ENCODE measurements at places on chromosomes 16 and 17.

- DNase-seq, result no peak
These were observed 71.8 kb downstream of the PRKCA start for GRCh38 chr17:66373944-66374817.

DNA sequence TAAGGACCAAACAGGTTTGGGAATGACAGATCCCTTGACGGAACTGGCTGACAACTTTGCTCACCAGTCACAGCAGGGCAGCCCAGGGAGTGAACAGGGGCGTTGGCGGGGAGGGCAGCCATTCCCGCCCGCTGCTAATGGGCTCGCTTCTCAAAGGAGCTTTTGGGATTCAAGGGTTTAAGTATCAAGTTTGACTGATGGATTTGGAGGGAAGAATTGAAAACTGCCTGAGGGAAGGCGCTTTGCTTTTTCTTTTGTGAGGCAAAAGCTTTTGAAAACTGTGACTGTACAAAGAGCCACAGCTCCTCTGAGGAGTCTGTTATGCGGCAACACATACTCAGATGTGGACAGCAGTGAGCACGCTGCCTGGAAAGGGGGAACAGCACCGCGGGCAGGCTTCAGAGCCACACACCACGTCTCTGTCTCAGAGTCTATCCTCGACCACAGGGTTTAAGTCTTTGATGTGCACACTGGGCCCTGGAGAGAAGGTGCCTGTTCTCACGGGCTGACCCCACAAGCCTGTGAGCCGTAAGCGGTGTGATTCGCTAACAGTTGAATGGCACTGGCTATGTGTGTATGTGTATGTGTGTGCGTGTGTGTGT, 79.9 kb upstream of the HSBP1 start:
- DNase-seq, result no peak

DNA sequence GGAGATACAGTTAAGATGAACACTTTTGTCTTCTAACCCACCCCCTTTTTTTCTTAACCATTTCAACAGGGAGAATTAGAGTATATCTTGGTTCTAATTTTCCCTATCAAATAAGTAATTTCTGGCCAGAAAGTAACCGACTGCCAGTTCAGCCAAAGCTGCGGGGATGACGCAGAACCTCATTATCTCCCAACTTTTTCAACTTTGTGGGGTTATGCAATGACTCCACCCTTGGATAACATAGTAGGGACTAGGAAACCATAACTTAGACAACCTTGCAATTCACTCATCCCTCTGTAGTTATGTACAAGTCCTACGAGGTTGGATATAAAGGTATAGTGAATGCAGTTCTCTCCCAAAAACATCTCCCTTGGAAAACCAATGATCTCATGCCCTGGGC, 184.0 kb downstream of the ZNF18 start:
- DNase-seq, result no peak

GRCh38 chr17:11928436-11928835, 68.8 kb downstream of the ZNF18 start:
- DNase-seq, result no peak

DNA sequence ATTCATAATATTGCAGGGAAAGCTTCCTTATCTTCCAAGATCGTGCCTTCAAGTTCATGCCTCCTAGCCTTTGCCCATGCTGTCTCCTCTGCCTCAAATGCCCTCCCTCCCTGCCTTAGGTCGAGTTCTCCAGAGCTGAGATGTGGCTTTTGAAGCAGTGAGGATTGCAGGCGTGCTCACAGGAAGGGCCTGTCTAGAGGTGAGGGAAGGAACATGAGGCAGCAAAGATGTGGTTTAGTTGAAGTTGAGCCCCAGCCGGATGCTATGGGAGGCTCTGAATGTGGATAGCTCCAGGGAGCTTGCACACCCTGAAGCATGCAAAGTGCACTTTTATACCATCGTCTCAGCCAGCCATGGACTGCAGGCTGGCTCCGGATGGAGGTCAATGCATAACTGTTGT, 754.6 kb upstream of the EEF2KMT start:
- no peak for DNase-seq

DNA sequence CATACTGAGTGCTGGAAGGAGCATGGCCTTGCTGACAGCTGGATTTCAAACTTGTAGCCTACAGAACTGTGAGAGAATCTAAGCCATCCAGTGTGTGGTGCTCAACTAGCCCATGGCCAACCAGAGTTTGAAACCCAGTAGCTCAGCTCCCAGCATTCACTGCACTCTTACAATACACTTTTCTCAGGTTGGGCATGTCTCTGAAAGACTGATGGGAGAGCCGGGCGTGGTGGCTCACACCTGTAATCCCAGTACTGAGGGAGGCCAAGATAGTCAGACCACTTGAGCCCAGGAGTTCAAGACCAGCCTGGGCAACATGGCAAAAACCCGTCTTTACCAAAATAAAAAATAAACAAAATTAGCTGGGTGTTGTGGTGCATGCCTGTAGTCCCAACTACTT, 3.8 kb downstream of the CPNE2 start:
- DNase-seq, result no peak

DNA sequence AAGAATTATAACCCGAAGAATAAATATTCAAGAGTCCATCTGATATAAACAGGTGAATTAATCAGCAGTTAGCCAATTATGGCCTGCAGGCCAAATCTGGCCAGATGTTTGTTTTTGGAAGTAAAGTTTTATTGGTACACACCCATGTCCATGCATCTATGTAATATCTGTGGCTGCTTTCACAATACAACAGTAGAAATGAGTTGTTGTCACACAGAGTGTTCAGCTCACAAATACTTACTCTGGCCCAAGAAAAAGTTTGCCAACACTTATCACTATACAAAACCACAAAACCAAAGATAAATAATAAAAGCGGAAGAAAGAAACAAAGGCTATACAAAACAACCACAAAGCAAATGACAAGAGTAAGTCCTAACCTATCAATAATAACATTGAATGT, 109.4 kb downstream of the CDYL2 start:
- DNase-seq, result no peak

DNA sequence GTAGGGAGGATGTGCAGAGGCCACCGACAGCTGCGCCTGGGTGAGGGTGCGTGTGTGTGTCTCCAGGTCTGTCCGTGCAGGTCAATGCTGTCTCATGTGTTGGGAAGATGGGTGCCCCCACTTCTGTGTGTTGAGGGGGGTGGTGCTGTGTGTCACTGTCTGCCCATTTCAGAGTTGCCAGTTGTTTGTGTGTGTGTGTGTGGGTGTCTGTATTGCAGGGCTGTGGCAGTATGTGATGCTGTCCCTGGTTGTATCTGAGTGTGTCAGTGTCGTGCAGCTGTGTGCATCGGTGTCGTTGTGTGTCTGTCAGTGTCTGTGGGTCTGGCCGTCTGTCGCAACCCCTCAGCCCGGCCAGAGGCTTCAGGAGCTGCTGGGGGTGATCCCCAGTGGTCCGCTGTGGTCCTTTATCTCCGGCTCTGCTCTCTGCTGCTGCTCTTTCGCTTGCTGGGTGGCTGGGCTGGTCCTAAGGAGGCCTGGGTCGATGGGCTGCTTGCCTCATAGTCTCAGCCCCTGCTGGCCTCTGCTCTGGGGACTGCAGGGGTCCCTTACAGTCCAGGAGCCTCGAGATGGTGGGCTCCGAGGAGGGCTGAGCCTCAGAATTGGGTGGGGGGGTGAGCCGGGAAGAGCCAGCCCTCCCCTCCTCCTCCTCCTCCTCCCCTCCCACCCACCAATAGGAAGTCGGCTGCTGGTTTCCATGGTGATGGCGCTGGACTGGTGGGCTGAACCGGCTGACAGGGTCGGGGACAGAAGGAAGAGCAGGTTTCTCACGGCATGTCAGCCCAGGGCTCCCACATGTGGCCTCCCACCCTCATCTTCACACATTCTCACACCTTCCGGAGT, at the start of gene TSPOAP1:
Gene TSPOAP1, minus strand, starts transcription at position 601 of the 840 bp plus-strand sequence. CDS start 875 bp downstream, outside the sequence.
- DNase-seq, result peak; percentile 70

DNA sequence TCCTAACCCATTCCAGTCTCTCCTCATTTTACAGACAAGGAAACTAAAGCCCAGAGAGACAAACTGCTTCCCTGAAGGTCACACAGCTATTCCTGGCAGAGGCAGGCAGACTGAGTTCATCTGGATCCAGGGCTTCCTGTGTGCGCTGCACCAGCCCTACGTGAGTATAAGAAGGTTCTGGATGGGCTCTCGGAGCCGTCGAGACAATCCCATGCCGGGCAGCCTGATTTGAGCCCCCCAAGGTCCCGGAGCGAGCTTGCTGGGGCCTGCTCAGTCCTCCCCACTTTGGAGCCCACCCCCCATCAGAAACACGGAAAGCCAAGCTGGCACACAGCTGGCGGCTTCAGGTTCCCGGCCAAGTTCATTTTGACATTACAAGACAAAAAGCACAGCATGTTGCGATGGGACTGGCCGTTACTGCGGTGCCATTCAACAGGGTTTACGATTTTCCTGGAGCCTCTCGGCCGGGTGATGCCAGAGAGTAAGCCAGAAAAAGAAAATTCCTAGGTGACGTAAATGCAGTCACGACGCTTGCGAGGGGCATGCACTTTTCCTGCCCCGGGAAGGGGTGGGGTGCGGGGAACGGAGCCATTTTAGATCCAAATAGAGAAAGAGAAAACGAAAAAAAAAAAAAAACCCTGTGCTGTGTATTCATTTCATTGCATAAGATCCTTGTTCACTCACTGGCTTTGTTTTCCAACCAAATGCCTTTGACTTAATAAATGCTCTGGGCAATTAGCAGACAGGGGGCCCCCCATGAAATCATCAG, 167.1 kb upstream of the FOXF1 start:
- DNase-seq, result no peak

GRCh38 chr16:6864671-6865070, 468.0 kb upstream of the RBFOX1 start:
- DNase-seq, result no peak

DNA sequence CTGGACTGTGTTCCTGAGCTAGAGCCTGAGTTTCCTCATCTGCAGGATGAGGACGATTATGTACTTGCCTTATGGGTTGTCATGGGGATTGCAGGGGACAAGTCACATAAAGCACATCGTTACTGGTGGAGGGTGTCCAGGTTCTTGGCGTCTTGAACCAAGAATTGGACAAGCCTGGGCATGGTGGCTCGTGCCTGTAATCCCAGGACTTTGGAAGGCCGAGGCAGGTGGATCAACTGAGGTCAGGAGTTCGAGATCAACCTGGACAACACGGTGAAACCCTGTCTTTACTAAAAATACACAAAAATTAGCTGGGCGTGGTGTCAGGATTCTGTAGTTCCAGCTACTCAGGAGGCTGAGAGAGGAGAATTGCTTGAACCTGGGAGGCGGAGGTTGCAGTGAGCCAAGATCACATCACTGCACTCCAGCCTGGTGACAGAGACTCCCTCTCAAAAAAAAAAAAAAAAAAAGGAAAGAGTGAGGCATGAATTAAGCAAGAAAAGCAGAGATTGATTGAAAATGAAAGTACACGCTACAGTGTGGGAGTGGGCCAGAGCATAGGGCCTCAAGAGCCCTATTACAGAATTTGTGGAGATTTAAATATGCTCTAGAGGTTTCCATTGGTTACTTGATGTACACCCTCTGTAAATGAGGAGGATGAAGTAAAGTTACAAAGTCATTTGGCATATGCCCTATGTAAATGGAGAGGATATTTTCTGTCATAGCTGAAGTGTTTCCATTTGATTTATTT, 30.7 kb downstream of the ADGRG5 start:
- DNase-seq, result no peak

DNA sequence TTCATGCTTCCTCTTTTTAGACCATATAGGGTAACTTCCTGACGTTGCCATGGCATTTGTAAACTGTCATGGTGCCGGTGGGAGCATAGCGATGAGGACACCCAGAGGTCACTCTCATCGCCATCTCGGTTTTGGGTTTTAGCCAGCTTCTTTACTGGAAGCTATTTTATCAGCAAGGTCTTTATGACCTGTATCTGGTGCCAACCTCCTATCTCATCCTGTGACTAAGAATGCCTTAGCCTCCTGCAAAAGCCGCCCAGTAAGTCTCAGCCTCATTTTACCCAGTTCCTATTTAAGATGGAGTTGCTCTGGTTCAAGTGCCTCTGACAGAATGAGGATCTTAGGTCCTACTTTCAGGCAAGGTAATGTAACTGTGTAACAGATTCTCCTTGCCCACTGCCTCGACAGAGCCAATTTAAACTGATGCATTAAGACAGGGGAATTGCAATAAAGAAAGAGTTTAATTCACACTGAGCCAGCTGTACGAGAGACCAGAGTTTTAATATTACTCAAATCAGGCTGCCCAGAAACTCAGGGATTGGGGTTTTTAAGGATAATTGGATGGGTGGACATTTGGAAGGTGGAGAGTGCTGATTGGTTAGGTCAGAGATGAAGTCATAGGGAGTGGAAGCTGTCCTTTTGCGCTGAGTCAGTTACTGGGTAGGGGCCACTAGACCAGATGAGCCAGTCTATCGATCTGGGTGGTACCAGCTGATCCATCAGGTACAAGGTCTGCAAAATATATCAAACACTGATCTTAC, 59.9 kb upstream of the ATF7IP2 start:
- DNase-seq, result no peak

DNA sequence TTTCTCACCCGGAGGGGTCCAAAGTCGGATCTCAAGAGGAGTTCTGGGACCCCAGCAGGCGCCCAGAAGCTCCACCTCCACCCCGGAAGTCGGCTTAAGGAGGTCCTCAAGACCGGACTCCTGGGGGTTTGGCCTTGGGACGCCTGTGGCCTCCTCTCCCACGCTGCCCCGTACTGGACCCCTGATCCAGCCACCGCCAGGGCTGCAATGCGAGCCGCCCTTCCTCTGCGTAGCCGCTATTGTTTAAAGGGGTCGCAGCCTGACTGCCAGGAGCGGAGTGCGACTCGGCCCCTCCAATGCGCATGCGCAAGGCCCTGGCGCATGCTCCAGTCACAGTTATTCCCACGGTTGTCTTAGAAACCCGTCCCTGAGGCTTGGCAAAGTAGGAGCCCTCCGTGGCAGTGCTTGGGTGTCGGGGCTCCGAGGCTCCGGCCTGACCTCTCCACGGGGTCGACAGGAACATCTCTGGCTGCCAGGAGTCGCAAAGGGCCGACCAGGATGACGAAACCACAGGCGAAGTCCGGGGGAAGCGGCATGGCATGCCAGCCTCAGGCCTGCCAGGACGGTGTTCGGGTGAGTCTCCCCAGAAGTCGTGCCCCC, 719.0 kb downstream of the KCNJ18 start:
- DNase-seq, result no peak

DNA sequence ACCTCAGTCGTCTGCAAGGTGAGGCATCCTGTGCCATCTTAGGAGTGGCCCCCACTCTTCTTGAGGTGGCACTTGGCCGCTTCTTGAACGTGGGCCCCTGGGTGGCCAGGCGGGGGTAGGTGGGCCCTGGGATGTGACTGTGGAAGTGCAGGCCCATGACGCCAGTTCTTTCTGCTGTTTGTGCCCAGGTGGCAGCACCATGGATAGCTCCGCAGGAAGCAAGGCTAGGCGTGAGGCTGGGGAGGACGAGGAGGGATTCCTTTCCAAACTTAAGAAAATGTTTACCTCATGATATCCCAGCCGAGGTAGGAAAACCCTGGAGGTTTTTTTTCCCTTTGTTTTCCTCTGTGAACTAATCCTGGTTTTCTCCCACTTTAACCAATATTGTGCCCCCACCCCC, 19.8 kb downstream of the NMRAL1 start:
- no peak for DNase-seq

DNA sequence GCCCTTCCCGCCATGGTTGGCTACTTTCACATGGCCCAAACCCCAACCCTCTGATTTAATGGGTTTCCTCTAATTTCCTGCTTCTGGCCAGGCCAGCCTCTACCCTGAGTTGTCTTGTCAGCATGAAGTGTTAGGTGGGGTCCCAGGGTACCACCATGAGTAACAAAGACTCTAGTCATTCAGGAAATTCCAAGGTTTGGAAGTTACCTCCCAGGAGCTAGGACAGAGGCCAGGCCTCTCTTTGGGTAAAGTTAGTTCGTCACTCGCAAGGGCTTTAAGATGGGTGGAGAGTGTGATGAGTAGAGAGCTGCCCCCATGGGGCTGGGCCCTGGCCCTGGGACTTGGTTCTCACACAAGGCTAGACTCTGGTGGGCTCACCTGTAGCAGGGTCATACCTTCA, 54.6 kb downstream of the PLD6 start:
- no peak for DNase-seq

- no peak for DNase-seq
These were observed 27.9 kb downstream of the SLFN11 start for GRCh38 chr17:35345445-35345925.

Data from upper lobe of right lung (tissue), 1 donor.